Stimulated activated CD4-positive, alpha-beta T cell treated with anti-CD3 and anti-CD28 coated beads, Interleukin-1b, Interleukin-23, amount 100 ng/mL, for 1 hour (primary cell): ENCODE measurements at places on chromosomes 2 and 18.

DNA sequence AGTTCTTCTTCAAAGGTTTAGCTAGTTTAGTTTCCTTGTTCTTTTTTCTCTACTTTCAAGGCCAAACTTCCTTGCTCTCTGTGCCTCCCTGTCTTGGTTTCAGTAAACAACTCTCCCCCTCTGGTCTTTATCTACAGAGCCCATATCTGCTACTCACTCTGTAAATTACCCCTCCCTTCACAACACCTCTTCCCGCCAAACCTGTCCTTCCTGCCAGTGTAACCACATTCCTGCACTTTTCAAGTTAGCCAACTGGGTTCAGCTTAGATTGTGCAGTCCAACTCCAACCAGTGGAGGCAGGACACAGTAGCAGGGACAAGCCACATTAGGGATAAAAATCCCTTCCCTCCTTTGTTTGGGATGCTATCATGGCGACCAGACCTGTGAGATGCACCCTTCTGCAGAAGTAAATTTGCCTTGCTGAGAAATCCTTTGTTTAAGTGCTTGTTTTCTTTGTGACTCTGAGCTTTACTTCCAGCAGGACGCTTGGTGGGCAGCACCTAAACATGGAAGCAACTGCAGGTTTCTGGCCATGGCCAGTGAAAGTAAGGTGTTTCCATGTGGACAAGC is 706.0 kb downstream of the KCNJ3 start:
- DNase-seq: no peak

DNA sequence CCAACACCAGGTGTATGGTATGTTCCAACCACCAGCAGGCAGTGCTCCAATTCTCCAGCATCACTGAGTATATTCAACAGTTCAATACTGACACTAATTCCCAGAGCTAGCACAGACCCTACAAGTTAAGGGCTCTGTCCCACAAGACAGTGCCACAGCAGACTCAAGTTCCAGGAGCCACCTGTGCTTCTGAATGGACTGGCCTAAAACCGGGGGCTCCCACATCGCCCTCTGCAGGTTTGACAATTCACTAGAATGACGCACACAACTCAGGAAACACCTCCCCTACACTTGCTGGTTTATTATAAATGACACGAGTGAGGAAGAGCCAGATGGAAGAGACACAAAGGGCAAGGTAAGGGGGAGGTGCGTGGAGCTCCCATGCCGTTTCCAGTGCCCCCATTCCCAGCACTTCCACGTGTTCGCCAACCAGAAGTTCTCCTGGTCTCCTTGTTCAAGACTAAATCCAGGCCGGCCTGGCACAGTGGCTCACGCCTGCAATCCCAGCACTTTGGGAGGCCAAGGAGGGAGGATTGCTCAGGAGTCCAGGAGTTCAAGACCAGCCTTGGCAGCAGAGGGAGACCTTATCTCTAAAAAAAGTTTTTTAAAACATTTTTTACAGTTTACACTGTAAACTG is 12.2 kb upstream of the ATP6V1B1 start:
- DNase-seq: no peak

GRCh38 chr2:232707076-232707475 is 9.9 kb downstream of the GIGYF2 start:
- no peak for DNase-seq

GRCh38 chr2:45172142-45172541 is 162.9 kb upstream of the SIX2 start:
- no peak for DNase-seq

DNA sequence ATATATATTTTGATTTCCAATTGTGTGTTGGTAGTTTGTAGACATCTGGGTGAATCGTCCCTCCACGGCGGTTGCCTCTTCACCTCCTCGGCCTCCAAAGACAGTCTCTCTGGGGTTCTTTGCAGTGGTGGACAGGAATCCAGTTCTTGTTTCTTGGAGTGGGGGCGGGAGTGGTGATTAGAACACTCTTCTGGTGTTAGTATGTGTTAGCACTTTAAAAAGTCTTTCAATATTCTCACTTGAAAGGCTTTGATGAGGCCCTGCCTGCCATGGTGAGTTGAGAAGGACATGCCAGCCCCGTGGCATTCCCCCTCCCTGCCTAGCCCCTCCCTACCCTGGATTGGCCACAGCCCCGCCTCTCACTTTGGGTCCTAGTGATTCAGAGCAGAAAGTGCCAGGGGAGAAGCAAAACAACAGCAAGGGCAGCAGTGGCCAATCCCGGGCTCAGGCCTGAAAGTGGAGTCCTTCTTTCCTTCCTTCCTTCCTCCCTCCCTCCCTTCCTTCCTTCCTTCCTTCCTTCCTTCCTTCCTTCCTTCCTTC is 316.8 kb upstream of the HS6ST1 start:
- no peak for DNase-seq
